ENCODE measurements at places on chromosomes 12 and 14.

DNA sequence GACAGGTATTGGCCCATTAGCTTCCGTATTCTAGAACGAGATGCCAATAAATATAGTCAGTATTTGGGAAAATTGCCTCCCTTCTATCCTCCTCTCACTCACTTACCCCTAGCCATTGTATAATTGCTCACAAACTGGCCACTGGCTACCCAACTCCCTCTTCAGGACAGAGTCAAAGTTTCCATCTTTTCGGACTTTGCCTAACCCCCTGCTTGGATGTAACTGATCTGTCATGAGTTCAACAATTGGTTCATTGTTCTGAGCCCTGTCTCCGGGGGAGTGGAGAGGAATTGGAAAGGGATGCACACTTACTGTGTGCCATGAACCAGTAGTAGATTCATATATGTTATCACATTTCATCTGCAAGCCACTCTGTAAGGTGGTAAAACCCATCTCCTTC, 12.2 kb downstream of the MYRFL start:
- H3K36me3 ChIP-seq = no peaks in the 10 kb centered on the region
- peaks cover 12% of the 10 kb centered on the region for H3K27me3 ChIP-seq
- no peak overlapping the region for H3K27ac ChIP-seq
- DNase-seq = no peak

DNA sequence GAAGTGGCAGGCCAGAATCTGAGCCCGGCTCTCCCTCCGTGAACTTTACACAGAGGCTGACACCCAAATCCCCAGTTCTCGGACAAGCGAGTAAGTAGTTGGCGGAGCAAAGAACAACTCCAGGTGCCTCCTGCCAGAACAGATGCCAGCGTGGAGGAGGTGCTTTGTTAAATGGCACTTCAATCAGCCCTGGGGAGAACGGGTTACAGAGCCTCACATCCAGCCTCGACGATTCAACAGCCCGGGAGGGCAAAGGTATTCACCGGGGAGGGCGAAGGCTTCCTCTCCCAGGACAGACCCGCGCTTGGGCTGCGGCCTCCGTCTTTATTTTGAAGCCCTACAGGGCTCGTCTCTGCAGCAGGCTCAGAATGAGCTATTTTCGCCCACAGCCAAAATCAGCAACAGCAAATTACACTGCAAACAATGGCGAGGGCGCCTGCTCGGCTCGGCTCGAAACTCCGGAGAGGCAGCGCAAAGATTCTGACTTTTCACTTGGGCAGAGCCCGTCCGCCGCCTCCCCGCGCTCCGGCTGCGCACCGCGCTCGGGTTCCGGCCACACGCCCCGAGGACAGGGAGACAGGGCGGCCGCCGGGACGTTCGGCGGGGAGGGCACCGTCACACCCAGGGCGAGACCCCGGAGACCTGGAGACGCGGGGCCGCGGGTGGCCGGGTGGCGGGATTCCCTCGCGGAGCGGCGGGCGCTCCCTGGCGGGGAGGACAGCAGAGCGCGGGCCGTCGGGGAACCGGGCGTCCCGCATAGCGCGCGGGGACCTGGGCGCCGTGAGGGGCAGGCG, 811 bp downstream of the TMCC3 start:
- peaks cover 29% of the 10 kb centered on the region for H3K27me3 ChIP-seq
- peak overlapping the region; percentile 53 for H3K4me3 ChIP-seq
- DNase-seq = no peak
- peaks cover 3% of the 10 kb centered on the region for H3K4me1 ChIP-seq
- no peaks in the 10 kb centered on the region for H3K36me3 ChIP-seq

DNA sequence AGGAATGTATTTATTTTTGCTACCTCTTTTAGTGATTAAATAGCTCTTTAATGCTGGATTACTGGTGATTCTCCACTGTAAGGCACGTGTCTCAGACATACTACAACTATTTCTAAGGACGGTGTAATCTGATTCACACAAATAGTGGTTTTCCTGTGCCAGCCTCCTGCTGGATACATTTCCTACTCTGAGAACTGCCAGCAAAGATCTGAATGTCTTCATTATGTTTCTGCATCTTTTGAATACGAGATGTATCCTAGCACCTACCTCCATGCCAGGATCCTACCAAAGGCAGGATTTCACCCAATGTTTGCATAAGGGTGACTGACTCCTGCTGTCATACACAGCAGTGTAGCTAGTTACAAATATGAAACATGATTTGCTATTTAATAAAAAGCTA, 120.6 kb downstream of the PRICKLE1 start:
- peaks cover 4% of the 10 kb centered on the region for H3K4me1 ChIP-seq
- H3K27ac ChIP-seq = no peak overlapping the region
- no peaks in the 10 kb centered on the region for H3K36me3 ChIP-seq
- no peak overlapping the region for H3K4me3 ChIP-seq
- DNase-seq = no peak

DNA sequence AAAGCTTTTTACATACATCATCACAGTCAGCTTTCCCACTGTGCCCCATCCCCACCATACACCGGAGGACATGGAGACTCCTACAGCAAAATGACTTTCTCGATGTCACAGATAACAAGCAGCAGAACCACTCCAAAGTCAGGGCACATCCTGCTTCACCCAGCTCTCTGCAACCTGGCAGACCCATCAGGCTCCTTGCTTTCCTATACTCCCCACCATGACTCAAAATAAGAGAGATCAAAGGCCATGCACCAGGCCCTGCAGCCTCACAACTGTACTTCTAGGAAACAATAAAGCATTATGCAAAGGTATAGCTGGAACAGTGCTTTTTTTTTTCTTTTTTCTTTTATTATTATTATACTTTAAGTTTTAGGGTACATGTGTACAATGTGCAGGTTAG, 187.4 kb downstream of the DPF3 start:
- no peaks in the 10 kb centered on the region for H3K36me3 ChIP-seq
- H3K4me1 ChIP-seq = no peaks in the 10 kb centered on the region
- no peak overlapping the region for H3K27ac ChIP-seq
- H3K4me3 ChIP-seq = no peak overlapping the region

- H3K27me3 ChIP-seq = peaks cover 3% of the 10 kb centered on the region
- H3K4me3 ChIP-seq = peak overlapping the region; percentile 49
- DNase-seq = peak; percentile 30
- peak overlapping the region; percentile 65 for H3K27ac ChIP-seq
These were observed 21.3 kb upstream of the OASL start for GRCh38 chr12:121060149-121061001.

DNA sequence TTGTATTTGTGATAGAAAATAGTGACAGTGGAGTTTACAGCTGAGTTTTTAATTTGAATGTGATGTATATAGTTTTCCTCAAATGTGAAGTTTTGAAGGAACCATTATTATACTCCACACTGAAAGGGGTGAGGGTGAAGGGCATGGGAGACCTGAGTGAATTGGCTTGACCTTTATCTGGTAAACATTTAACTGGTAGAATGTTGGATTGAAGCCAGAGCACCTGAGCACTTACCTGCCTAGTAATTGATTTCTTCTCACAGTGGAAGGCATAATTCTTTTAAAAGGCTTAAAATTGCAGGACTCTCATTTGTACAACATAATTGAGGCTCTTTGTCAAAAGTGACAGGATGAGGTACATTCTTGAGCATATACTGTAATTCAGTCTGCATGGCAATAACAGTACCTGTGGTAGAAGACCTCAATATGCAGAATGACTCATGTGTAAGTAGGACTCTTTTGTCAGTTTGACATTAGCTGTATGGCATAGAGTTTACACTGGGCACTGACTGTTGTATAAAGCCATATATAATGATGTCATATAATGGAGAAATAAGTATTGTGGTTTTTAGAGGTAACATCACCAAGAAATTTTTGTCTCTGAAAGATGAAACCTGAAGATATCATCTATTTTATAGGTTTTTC, 309.6 kb downstream of the TMTC2 start:
- H3K27ac ChIP-seq = no peak overlapping the region
- H3K36me3 ChIP-seq = no peaks in the 10 kb centered on the region
- H3K27me3 ChIP-seq = no peaks in the 10 kb centered on the region
- H3K4me1 ChIP-seq = no peaks in the 10 kb centered on the region
- no peak for DNase-seq

DNA sequence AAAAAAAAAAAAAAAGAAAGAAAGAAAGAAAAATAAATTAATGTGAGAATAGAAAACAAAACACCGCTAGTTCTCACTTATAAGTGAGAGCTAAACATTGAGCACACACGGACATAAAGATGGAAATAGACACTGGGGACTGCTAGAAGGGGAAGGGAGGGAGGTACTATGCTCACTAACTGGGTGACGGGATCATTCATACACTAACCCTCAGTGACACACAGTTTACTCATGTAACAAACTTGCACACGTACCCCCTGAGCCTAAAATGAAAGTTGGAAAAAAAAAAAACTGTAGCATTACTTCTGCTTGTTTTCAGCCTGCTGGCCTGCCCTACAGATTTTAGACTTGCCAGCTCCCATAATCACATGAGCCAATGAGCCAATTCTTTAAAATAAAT, 10.5 kb upstream of the PRMT5 start:
- H3K36me3 ChIP-seq = no peaks in the 10 kb centered on the region
- H3K4me1 ChIP-seq = no peaks in the 10 kb centered on the region
- no peak overlapping the region for H3K27ac ChIP-seq

GRCh38 chr14:56808383-56809269, 1.7 kb downstream of the OTX2 start:
- H3K27me3 ChIP-seq = peaks cover 2% of the 10 kb centered on the region
- no peaks in the 10 kb centered on the region for H3K36me3 ChIP-seq
- H3K4me3 ChIP-seq = no peak overlapping the region
- no peak overlapping the region for H3K27ac ChIP-seq
- DNase-seq = no peak

DNA sequence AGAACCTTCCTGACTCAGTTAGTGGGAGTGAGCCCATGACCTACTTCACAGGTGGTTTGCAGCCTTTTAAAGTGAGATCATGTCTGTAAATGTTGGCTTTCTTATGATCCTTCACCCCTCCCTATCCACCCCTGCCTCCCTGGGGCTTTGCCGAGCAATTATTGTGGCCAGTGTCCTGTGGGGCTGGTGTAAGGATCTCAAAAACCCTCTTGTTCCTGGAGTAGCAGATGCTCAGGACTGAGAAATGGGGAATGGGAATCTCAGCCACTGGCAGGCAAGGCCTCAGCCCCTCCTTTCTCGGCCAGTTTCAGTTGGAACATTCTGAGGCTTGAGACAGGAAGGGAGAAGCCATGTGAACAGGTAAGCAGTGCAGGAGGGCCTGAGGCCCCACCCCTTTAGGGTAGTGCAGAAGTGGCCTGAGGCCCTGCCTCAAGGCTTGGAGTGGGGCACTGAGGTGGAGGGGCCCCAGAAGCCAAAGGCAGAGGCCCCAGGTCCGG, 53.8 kb downstream of the PLEKHG3 start:
- no peaks in the 10 kb centered on the region for H3K27me3 ChIP-seq
- no peak overlapping the region for H3K4me3 ChIP-seq
- H3K4me1 ChIP-seq = peaks cover 3% of the 10 kb centered on the region
- no peaks in the 10 kb centered on the region for H3K36me3 ChIP-seq
- H3K27ac ChIP-seq = no peak overlapping the region

DNA sequence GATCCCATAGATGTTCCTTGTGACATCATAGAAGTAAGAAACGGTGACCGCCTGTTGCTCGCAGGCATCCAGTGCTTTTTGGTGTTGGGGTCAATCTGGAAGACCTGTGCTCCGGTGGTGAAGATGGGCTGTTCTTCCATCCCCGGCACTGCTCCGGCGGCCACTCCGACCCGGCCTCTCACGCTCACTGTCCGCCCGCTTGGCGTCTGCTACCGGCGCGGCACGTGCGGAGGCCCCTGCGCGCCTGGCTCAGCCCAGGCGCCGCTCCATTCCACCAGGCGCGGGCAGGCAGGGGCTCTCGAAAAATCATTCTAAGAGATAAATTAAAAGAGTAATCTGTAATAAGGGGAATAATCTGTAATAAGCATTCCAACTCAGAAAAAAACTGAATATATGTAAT, 934.5 kb downstream of the TMEM121 start:
- no peak overlapping the region for H3K4me3 ChIP-seq
- DNase-seq = no peak
- no peaks in the 10 kb centered on the region for H3K4me1 ChIP-seq
- H3K27ac ChIP-seq = no peak overlapping the region
- no peaks in the 10 kb centered on the region for H3K27me3 ChIP-seq
- no peaks in the 10 kb centered on the region for H3K36me3 ChIP-seq

GRCh38 chr14:92759300-92759678, 10.9 kb upstream of the LGMN start:
- no peaks in the 10 kb centered on the region for H3K36me3 ChIP-seq
- DNase-seq = no peak
- no peaks in the 10 kb centered on the region for H3K4me1 ChIP-seq
- H3K27ac ChIP-seq = no peak overlapping the region
- H3K4me3 ChIP-seq = no peak overlapping the region

DNA sequence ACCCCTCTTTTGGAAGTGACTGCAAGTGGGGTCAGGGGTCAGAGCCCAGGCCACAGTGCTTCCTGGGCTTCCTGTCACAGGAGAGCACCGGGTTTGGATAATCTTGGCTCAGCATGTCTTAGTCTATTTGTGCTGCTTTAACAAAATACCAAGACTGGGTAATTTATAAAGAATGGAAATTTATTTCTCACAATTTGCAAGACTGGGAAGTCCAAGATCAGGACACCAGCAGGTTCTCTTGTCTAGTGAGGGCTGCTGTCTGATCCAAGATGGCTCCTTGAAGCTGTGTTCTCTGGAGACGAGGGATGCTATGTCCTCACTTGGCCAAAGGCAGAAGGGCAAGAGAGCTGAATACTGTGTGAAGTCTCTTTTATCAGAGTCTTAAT, 74.1 kb downstream of the RIN3 start:
- H3K27me3 ChIP-seq = no peaks in the 10 kb centered on the region
- H3K4me1 ChIP-seq = no peaks in the 10 kb centered on the region
- no peak overlapping the region for H3K27ac ChIP-seq
- no peak for DNase-seq
- H3K4me3 ChIP-seq = no peak overlapping the region
- H3K36me3 ChIP-seq = no peaks in the 10 kb centered on the region
